ENCODE measurements at places on chromosomes 6 and 20.

- no peak for DNase-seq
These were observed 463.6 kb downstream of the HACE1 start for GRCh38 chr6:104396077-104396476.

- DNase-seq = no peak
These were observed 207.8 kb downstream of the BMP2 start for GRCh38 chr20:6975311-6975710.

GRCh38 chr6:87572021-87572420 lies 17.8 kb downstream of the RARS2 start:
- peak; percentile 14 for DNase-seq

DNA sequence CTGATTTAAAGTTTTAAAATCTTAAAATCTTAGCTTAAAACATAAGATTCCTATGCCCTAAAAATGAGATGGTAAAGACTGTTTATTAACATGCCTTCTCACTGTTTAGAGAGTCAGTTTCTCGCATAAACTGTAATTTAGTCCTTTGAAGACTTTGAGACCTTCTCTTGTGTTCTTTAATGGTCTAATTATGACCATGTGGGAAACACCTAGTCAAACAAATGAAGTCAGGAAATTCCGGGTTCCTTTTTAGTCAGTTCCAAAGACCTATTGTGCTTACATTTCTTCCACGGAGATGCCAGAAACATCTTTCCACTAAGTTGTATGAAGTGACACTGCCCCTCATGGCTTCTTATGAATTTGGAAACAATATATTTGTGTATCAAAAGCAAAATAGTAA lies 64.2 kb upstream of the KIF25 start:
- no peak for DNase-seq
